ENCODE measurements at places on chromosomes 6 and 20.

GRCh38 chr6:134426623-134427022 is 108.7 kb upstream of the SGK1 start:
- no peak for DNase-seq

DNA sequence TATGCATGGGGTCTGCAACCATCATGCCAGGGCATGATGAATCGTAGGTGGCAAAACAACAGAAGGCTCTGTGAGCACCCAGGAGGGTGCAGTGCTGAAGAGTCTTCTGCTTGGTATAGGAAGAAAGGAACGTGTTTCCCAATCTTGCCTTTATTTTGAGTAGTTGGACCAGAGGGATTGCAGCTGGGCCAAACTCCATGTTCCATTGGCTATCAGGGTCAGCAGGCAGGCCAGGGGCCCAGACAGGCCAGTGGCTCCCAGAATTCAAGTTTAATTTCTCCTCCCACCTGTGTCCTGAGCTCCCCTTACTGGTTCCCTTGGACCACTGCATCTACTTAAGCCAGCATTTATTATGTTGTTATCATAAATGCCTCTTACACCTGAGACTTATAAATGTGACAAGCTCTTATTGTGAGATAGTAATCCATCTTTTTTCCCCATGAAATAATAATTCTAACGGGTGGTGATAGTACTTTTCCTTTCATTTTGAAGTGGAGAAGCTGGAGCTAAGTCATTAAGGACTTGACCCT is 918 bp upstream of the TRIM38 start:
- no peak for DNase-seq

DNA sequence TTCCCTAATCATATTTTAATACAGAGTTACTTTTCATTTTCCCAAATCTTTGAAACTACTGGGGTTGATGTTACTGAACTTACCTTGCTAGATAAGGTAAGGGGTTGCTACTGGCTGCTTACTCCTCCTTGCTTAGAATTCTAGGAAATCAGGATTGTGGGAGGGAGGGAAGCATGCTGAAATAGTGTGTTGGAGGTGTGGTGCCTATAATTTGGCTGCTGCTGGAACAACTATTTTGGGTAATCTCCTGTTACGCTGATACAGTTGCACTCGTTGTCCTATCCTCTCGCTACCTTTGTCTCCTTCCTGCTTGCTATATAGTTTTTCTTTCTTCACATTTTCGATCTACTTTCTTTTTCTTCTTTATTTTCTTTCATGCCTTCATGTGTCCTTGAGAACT is 83.7 kb downstream of the BMP2 start:
- no peak for DNase-seq

DNA sequence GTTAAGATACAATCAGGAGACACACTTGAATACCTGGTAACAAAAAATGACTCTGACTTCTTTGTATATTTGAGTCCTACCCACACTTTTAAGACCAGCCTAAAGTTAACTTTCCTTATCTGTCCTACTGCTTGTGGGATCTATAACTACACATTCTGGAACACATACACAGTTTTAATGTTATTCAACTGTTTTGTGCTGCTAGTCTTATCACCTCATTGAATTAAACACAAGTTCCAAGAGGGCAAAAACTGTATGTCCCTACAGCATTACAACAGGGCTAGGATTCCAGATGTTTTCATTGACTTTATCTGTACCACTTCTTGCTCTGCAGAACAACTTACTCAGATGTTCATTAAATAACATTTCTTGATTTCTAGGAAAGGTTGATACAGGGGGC is 2.8 kb downstream of the HMGN3 start:
- no peak for DNase-seq

DNA sequence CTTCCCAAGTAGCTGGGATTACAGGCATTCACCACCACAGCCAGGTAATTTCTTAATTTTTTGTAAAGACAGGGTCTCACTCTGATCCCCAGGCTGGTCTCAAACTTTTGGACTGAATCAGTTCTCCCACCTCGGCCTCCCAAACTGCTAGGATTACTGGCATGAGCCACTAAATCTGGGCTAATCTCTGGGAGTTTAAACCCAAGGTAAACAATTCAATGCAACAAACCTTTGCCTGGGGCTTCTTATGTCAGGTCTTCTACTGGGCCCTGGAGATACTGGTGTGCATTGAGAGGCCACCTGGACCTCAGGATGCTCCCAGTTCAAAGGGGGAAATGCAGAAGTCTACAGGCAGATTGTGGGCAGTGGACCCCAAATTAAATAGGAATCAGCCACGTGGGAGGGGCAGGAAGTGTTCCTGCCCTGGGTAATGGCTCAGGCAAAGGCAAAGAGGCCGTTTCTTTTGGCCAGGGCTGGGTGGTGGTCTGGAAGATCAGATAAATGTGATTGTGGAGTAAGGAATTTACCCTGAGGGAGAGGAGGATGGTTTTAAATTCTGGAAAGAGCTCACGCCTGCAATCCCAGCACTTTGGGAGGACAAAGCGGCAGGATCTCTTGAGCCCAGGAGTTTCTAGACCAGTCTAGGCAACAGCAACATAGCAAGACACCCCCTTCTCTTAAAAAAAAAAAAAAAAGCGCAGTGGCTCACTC is 1.3 kb upstream of the MYBL2 start:
- no peak for DNase-seq

DNA sequence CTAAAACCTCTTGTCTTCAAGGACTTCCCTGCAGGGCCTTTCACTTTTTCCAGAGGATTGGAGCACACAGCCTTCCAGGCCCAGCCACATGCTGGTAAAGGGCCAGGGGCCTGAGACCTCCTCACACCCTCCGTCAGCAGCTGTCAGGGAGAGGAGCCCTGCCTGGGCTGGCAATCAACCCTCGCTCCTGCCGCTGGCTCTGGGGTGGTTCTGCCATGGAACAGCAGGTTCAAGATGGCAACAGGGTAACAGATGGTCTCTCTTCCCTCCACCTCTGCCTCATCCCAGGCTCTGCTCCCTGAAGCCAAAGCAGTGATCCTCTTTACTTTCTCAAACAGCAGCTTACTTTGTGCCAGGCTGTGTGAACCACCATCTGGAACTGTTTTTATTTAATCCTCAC is 23.8 kb downstream of the PCNA start:
- DNase-seq, result no peak

DNA sequence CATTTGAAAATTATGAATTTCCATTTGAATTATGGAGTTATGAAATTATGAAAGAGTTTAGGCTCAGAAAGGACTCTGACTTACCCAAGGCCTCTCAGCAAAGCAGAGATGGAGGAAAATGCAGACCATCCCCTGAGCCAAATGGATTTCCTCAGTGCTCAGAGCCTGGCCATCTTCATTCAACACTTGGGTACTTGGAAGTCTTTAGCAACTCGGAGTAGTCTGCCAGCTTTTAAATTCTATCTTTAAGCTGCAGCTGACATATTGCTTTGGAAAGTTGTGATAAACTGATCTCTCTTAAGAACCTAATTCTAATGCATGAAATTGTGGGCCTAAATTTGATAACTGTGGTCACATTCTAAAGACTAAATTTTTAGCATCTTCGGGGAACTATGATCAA is 315.4 kb downstream of the SAMD5 start:
- no peak for DNase-seq

- no peak for DNase-seq
Observed at GRCh38 chr20:14855171-14855570, 517.8 kb upstream of the FLRT3 start.

DNA sequence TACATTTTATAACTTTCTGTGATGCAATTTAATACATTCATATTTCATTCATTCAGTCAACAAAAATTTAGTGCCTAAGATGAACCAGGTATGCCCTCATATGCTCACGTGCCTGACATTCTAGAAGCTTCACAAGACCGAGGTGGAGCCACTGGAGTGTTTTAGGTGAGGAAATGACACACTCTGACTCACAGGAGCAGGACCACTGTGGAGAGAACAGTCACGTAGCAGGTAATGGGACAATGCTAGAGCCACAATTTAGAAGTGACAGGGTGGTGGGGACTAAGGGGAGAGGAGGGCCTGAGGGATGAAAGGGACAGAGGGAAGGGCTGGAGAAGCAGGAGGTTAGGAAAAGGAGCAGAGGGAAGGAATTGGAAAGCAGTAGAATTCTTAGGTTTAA is 17.6 kb upstream of the HLA-A start:
- DNase-seq, result no peak

DNA sequence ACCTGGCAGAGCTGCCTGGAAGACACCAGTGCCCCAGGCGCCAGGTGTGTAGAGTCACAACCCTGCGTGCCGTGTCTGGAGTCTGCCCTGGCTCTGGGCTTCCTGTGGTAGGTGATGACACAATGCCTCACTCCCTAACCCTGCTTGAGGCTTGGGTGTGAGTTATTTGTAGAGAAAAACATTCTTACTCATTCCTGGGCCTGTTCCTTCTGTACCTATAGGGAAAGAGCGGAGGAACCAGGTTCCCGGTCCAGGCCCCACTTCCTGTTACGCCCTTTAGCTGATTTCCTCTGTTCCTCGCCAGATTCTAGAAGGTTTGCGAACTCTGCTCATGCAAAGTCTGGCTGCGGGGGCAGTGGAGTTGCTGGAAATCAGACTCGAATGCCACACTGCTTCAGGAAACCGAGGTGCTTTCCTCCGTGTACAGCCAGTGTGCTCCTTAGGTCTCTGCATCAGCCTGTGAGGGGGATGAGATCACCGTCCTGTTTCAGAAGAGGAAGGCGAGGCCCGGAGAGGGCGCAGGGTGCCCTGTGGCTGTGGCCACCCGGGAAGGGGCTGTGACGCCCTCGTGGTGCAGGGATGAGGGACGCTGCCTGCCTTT is 67.1 kb upstream of the DUSP22 start:
- no peak for DNase-seq

DNA sequence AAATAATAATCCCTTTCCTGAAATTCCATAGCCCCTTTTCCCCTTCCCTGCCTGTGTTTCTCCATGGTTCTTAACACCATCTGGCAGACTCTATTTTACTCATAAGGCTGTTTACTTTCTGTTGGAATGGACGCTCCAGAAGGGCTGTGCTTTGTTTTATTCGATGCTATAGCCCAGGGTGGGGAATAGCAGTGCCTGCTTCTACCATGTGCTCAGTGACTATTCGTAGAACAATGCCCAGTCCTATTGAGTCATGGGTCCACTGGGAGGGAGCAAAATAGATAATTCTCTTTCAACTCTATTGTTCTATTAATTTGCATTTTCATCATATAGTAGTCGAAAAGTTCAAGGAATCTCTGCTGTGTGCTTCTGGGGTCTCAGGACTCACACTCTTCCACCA is 565.1 kb downstream of the C6orf118 start:
- no peak for DNase-seq

DNA sequence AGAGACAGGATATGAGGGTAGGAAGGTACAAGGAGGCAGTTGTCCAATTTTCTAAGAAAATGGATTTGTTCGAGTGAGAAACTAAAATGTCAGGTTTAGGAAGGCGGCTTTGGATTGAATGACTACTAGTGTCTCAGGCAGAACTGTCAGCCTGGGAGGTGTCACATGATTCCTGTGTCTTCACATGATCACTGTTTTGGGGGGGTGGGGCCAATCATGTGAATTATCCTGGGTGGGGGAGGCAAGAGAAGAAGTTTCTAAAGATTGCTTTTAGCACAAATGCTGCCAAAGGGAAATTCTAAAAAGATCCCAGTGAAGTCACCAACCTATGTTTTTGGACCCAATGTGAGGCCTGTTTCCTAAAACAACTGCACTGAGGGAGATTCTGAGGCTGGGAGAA is 2.3 kb downstream of the SIRPA start:
- no peak for DNase-seq

DNA sequence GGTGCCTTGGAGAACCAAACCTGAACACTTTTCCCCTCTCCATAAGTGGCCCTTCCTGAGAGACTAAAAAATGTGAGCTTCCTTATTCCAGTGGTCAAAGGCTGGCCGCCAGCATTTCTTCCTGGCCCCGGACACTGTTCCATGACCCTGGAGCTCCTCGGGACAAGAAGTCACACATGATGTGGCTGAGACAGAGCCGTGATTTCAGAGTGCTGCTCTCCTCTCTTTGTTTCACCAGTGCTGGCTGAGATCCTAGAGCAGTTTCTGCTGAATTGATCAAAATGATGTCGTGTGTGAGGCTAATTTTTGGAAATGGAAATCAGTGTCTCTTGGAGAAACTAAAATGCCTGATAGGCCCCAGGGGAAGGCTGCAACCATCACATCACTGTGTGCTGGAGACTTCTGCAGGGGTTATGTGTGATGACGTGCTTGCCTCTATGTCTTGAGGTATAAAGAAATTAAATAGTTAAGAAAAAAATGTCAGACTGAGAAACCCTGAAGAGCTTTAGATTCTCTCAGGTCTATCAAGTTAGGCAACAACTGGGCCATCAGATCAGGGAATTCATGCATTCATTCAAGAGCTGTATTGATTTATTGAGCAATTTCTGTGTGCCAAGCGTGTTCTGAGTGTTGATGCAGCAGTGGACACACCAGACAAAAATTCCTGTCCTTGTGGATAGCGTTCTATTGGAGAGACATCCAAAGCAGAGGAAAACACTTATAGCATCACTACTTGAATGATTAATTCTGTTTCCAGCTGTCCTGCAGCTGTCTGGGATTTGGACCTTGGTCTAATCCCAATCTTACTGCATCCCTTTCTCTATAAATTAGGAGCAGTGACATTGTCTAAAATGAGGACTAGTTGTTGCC is 72.7 kb upstream of the CCN6 start:
- no peak for DNase-seq

DNA sequence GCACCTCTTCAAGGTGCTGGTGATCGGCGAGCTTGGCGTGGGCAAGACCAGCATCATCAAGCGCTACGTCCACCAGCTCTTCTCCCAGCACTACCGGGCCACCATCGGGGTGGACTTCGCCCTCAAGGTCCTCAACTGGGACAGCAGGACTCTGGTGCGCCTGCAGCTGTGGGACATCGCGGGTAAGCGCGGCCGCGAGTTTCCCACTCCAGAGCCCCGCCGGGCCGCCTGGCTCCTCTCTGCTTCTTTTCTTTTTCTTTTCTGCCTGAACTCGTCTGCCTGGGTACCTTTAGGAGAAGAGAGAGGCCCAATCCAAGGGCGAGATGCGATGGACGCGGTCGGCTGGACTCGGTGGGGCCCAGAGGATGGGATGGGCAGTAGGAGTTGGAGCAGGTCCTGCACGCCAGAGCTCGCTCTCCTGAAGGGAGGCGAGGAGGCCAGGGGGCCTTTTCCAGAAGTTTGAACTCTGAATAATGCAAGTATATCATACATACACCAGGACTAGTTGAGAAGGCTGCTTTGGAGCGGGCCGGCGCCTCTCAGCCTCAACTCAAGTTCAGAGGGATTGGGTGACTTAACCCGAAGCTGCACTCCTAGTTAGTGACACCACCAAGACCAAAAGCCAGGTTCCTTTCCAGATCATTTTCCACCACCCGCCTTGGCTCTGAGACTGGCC is 445 bp downstream of the RAB32 start:
- no peak for DNase-seq

DNA sequence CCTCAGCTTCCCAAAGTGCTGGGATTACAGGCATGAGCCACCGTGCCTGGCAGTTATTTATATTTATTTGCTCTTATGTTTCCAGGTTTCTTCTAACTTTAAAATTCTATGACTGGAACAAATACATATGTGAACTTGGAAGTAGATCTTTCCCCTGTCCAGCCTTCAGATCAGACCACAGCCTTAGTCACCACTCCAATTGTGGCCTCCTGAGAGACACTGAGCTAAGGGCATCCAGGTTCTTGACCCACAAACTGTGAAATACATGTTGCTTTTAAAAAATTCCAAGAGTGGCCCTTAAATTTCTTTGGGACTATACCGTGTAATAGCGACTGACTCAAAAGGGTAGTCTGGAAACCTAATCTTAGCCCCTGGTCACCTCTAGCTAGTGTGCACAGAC is 1.5 kb upstream of the ADGRG6 start:
- no peak for DNase-seq

- DNase-seq, result no peak
Observed at GRCh38 chr6:11341867-11342266, 109.4 kb upstream of the NEDD9 start.

GRCh38 chr6:7144872-7145584 is 37.3 kb downstream of the RREB1 start:
- DNase-seq, result peak; percentile 86

GRCh38 chr6:167409079-167409478 is 84.2 kb downstream of the TTLL2 start:
- DNase-seq, result no peak

All from NCI-H526 treated with DMSO at 0.1 percent for 48 hours (cell line).